D721Med (cell line): ENCODE measurements at places on chromosomes 1 and 21.

- DNase-seq, result no peak
Measured at GRCh38 chr1:245807306-245807705, 652.5 kb downstream of the KIF26B start.

DNA sequence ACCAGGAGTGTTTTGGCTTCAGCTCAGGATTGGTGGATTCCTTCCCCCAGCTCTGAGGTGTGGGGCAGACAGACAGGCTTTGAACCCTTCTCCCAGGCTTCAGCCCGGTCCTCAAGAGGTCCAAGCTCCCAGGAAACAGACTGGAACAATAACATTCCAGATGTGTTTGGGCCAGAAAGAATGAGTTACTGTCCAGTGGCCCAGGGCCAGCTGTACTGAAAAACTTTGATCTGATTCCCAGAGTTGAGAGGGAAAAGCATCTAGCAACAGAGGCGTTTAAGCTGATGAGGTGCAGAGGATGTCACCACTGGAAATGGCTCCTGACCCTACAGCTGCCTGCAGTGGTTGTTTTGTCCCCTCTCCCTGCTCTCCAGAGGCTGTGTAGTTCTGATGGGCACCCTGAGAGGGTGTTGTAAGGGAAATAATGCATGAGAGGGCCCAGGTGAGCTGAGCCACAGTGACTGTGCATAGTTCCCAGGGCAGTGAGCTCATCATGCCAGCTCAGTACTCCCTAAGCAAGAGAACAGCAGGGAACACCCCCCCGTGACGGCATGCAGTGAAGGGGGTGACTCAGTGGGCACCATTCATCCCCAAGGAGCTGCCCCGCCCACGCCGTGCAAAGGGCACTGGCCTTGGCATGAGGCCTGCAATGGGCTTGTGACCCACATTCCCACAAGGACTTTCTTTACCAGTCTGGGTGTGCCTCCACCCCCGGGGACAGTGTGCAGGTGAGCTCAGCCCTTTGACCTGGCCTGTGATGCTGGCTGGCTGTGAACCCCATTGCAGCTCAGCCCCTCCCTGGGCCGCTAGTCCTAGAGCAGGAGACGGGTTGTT, 13.8 kb upstream of the SFN start:
- no peak for DNase-seq

GRCh38 chr1:202205523-202206190, 12.1 kb downstream of the LGR6 start:
- DNase-seq, result no peak

- no peak for DNase-seq
Measured at GRCh38 chr1:231369282-231369681, 31.2 kb downstream of the SPRTN start.

- no peak for DNase-seq
Measured at GRCh38 chr1:244837597-244838258, 2.3 kb downstream of the COX20 start.

- no peak for DNase-seq
Measured at GRCh38 chr1:3470650-3471355, 16.3 kb downstream of the ARHGEF16 start.

DNA sequence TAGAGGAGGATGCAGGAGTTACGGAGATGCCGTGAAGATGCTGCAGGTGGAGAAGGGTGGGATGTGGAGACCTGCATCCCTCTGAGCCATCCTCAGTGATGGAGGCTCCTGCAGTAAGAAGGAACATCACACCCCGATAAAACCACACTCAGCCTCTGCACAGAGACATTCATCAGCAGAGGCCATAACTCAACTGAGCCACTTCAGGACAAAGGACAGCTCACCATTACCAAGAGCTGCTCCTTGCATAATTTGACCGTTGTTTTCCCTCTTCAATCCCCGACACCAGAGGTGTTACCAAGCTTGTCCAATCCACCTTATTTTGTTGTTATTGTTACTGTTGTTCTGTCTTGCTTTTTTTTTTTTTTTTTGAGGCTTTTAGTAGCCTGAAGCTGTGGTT, 543.9 kb downstream of the AJAP1 start:
- no peak for DNase-seq

DNA sequence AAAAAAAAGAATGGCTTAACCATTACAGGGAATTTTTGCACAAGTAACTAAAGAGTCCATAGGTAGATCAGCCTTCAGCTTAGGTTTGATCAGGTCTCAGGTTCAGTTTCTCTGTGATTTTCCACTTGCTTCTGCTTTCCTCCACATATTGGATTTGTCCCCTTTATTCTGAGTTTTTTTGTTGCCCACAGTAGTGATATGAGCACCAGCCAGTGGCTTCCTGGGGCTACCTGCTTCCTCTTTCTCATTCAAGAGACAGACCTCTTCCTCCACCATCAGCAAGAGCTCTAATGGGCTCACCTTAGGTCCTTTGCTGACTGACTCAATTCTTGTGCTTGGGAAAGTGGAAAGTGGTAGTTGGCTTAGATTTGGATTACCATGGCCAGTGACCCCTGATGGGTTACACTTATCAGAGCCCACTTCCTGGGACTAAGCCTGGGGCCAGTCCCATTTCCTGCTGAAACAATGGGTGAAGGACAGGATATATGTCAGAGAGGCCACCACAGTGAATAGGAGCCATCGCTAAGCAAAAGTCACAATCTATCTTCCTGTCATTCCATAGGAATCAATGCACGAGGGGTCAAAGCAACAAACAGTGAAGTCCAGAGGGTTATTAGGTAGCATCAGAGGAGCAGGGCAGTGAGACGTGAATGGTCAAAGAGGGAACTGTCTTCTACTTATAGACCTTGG, 12.8 kb upstream of the PLA2G2E start:
- no peak for DNase-seq

DNA sequence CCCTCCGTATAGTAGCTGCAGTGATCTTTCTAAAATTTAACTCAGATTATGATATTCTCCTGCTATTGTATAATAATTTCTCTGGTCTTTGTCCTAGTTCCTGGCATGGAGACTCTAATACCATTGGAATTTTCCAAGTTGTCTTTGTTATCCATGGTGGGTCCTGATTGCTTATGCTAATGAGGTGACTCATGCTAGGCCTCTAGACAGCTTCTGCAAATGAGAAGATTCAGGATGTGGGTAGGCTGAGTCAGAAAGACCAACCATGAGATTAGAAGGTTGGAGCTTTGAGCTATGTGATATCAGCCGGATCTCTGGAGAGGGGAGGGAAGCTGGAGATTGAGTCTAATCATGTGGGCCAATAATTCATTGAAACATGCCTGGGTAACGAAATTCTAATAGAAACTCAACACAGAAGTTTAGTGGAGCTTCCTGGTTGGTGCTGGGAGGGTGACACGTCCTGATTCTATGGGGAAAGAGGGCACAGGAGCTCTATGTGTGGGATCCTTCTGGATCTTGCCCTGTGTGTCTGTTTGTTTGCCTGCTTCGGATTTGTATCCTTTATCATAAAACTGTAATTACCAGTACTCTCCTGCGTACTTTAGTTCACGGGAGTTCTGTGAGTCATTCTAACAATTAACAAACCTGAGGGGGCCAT, 73.2 kb upstream of the CNIH3 start:
- no peak for DNase-seq

DNA sequence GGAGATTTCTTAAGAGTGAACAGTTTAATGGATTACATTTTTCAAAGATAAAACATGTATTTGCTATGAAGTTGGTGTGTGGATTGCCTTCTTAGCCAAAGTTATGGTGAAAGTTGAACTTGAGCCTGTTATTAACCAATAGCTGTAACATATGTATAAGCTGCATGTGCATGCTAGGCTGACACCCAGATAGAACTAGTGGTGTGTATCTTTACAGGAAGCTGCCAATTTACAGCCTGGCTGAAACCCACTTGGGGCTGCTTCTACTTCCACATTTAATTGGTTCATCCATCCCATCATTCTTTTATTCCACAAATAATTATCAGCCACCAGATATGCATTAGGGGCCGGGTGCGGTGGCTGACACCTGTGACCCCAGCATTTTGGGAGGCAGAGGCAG, 3.3 kb downstream of the PLA2G5 start:
- DNase-seq, result no peak

- no peak for DNase-seq
Measured at GRCh38 chr1:244435562-244436205, 16.0 kb downstream of the ADSS2 start.

GRCh38 chr1:110383251-110383990, 7.4 kb downstream of the SLC16A4 start:
- no peak for DNase-seq

GRCh38 chr1:39113109-39113743, 87.1 kb downstream of the NDUFS5 start:
- DNase-seq, result no peak

DNA sequence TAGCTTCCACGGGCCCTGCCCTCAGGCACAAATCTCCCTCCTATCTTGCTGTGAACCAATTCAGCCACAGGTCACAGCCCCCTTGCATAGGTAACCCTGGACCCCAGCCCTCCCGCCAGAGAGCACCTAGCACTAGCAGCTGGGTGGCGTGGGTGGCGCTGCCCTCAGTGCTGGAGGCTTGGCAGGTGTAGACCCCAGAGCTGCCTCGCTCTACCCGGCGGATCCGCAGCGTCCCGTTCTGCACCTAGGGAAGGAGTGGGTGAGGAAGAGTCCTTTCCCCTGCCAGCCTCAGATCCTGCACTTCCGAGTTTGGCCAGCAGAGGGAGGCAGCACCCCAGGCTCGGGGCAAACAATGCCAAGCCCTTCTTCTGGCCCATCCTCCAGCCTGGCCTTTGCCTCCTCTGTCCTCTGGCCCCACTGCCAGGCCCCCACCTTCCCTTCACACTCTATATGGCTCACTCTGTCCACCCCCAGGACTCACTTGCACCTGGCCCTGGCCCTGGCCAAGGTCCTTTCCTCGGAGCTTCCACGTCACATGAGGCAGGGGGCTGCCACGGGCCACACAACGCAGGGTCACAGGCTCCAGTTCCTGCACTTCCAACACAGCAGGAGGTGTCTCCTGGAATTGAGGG, 9.0 kb downstream of the IGSF9 start:
- DNase-seq, result peak; percentile 89

DNA sequence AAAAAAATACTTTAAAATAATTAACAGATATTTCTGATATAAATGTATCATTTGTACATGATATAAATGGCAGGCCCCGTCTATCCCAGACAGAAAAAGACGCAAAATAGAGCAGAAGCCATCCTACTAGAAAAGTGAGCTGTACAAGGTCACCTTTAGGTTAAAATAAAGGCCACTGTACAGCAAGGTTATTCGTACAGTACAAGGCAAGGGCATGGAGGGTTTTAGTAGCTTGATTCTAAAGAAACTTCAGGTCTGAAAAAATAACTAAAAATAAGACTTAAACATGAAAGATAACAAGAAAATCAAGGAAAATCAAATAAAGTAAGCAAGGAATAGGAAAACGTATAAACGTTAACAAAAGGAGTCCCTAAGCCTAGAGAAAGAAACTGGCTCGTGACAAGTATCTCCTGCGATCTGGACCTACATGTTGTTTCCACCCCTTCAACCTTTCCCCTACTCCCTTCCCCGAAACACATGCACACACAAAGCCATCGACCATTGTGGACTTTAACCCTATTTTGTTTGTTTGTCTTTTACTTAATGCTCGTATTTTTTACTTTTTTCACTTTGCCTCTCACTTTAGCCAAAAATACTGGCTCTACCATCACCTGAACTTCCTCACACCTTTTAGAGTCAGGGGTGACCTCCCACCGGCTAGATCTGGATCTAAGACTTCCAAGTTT, 26.5 kb upstream of the SLC30A10 start:
- no peak for DNase-seq

- DNase-seq, result no peak
Measured at GRCh38 chr1:18452550-18452949, 28.2 kb upstream of the KLHDC7A start.

GRCh38 chr21:16078382-16078781, 348.6 kb downstream of the USP25 start:
- no peak for DNase-seq

GRCh38 chr1:24695202-24695974, 49.9 kb upstream of the CLIC4 start:
- DNase-seq, result no peak

GRCh38 chr1:3002349-3003038, 18.8 kb upstream of the ACTRT2 start:
- DNase-seq, result no peak

- DNase-seq, result no peak
Measured at GRCh38 chr1:18121072-18121820, 13.6 kb downstream of the IGSF21 start.

DNA sequence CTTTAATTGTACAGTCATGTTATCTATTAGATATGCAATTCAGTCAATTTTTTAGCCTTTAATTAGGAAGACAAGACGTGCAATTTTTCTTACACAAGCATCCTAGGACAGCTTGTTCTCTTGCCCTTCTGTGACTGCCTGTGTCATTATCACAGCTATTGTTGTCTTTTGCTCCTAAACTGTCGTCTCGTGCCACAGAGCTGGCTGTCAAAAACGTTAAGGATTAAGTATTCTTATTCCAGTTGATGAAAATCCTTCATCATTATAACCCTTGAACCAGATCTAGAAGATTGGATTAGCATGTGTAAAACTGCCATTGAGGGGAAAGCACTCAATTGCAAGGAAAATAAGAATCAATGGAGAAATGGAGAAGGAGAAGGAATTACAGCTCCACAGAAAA, 43.8 kb upstream of the AIM2 start:
- no peak for DNase-seq

- no peak for DNase-seq
Measured at GRCh38 chr1:211874521-211875347, 44.2 kb upstream of the LPGAT1 start.
